CD4-positive, alpha-beta memory T cell (primary cell): ENCODE measurements at places on chromosomes 3 and 15. TPM values are rescaled to one million over a fixed set of nuclear protein-coding genes. Genes with fewer than 3 reads are reported as not detected.

- no peaks in the 10 kb centered on the region for H3K4me1 ChIP-seq
- no peak overlapping the region for H3K27ac ChIP-seq
- no peaks in the 10 kb centered on the region for H3K36me3 ChIP-seq
These were observed 14.4 kb upstream of the TMC3 start for GRCh38 chr15:81388436-81388770.

Gene WNT7A
- 19.3 TPM for total RNA-seq

Gene RHCG
- total RNA-seq, result not detected

Gene IGSF10
- not detected for total RNA-seq

- no peaks in the 10 kb centered on the region for H3K36me3 ChIP-seq
- no peaks in the 10 kb centered on the region for H3K4me1 ChIP-seq
- DNase-seq, result no peak
- H3K27ac ChIP-seq, result no peak overlapping the region
These were observed 30.3 kb upstream of the UTS2B start for GRCh38 chr3:191360620-191361019.

DNA sequence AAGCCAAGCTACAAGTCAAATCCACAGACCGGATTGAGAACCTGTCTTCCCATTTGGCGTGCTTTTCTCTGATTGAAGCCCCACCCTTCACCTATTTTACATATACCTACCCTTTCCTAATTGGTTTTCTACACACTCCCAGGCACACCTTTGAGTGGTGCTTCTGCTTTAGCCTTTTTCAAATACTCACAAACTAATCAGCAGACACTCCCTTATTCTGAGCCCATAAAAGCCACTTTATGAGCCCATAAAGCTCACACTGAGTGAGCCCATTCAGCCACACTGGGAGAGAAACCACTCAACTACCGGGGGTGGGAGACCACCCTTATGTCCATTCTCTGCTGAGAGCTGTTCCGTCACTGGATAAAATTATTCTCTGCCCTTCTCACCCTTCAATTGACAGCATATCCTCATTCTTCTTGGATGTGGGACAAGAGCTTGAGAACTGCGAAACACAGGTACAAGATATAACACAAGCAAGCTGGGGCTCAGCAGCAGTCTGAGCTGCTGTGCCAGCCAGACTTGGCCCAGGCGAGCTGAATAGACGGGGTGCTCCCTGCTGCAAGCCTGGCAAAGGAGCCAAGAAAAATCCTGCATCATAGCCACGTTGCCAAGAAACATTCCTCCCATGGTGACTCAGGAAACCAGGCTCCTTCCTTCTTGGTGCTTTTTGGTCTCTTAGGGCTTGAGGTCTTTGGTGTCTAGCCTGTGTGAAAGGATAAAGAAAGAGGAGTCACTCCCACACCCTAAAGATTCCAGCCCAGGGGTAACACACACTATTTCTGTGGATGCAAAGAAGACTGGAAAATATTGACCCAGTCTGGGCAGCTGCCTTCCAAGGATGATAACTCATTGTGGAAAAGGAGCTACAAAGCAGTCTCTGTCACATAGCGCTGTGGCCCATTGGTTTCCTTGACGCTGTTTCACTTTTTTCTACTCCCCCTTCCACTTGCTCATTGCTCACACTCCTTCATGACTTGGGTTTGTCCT lies 609.7 kb downstream of the MCTP2 start:
- no peak overlapping the region for H3K27ac ChIP-seq
- no peaks in the 10 kb centered on the region for H3K4me1 ChIP-seq
- DNase-seq, result no peak
- H3K36me3 ChIP-seq, result no peaks in the 10 kb centered on the region
- H3K27me3 ChIP-seq, result no peaks in the 10 kb centered on the region
- H3K4me3 ChIP-seq, result no peak overlapping the region

- no peaks in the 10 kb centered on the region for H3K36me3 ChIP-seq
- no peak for DNase-seq
- H3K4me1 ChIP-seq, result no peaks in the 10 kb centered on the region
These were observed 75.3 kb upstream of the CCNL1 start for GRCh38 chr3:157235291-157235690.

DNA sequence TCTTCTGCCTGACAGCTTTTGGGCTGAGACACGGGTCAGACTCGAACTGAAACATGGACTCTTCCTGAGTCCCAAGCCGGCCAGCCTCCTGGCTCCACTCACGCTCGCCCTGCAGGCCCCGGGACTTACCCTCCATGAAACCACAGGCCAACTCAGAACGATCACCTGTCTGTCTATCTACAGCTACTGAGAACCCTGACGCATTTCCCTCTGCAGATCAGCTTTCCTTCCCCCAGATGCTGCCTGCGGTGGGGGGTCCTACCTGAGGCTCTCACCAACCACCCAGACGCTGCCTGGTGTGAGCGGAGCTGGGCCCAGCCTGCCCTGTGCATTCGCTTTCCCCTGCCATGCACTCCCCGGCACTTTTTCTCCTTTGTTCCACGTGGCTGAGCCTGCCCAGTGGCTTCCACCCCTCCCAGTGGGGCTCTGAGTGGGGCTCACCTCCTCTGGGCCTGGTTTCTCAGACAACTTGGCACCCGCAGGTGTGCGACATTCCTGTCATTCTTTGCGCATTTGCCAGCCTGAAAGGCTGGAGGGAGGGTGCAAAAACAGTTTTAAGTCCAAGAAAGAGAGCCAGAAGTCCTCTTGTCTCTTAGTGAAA lies 60.2 kb downstream of the PLXNA1 start:
- DNase-seq, result no peak
- no peaks in the 10 kb centered on the region for H3K36me3 ChIP-seq
- H3K4me1 ChIP-seq, result no peaks in the 10 kb centered on the region
- no peaks in the 10 kb centered on the region for H3K27me3 ChIP-seq
- H3K27ac ChIP-seq, result no peak overlapping the region
- H3K4me3 ChIP-seq, result no peak overlapping the region

GRCh38 chr15:71559098-71559497 lies 251.3 kb upstream of the NR2E3 start:
- H3K36me3 ChIP-seq, result no peaks in the 10 kb centered on the region
- no peaks in the 10 kb centered on the region for H3K27me3 ChIP-seq
- H3K27ac ChIP-seq, result no peak overlapping the region
- no peaks in the 10 kb centered on the region for H3K4me1 ChIP-seq
- H3K4me3 ChIP-seq, result no peak overlapping the region
- no peak for DNase-seq

GRCh38 chr15:71945012-71945411 lies 134.7 kb downstream of the NR2E3 start:
- no peaks in the 10 kb centered on the region for H3K27me3 ChIP-seq
- no peak overlapping the region for H3K4me3 ChIP-seq
- H3K4me1 ChIP-seq, result no peaks in the 10 kb centered on the region
- no peak overlapping the region for H3K27ac ChIP-seq
- DNase-seq, result no peak

DNA sequence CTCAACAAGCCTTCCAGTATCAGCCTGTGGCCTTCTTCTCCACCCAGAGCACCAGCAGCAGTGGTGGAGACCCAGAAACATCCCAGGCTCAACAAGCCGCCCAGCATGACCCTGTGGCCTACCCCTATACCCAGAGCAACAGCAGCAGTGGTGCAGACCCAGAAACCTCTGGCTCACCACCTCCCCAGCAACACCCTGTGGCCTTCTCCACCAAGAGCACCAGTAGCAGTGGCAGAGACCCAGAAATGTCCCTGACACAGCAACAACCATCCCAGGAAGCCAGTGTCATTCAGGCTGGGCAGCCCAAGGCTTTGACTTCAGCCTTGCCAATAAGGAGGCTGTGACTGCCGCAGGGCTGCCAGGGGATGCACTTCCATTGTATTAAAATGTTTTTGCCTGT lies 16.3 kb upstream of the EMC3 start:
- no peak overlapping the region for H3K27ac ChIP-seq
- peaks cover 4% of the 10 kb centered on the region for H3K36me3 ChIP-seq
- H3K4me3 ChIP-seq, result no peak overlapping the region
- DNase-seq, result no peak
- no peaks in the 10 kb centered on the region for H3K27me3 ChIP-seq

Gene NR1I2
- total RNA-seq, result 0.49 TPM

- DNase-seq, result no peak
- no peaks in the 10 kb centered on the region for H3K27me3 ChIP-seq
- H3K27ac ChIP-seq, result no peak overlapping the region
- H3K4me1 ChIP-seq, result no peaks in the 10 kb centered on the region
These were observed 198.9 kb downstream of the AGBL1 start for GRCh38 chr15:86278586-86278985.

GRCh38 chr15:62877276-62877857 lies 165.2 kb upstream of the TPM1 start:
- no peaks in the 10 kb centered on the region for H3K36me3 ChIP-seq
- DNase-seq, result no peak
- H3K27ac ChIP-seq, result no peak overlapping the region
- no peak overlapping the region for H3K4me3 ChIP-seq

DNA sequence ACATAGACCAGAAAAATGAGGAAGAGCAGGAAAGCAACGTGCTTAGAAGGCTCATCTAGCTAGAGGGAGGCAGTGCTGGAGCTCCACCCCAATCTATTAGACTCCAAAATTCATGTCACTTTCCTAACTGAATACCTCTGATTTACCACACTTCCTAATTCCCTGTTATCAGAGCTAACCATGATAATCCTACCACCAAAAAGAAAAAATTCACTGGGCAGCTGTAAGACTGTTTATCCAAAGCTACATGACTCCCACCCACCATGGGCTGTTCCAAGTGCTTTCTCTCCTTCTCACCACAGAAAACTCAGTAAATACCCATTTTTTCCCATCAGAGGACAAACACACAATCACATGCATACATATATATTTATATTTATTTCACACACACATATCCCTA lies 479.5 kb upstream of the WNT5A start:
- H3K4me3 ChIP-seq, result no peak overlapping the region
- no peaks in the 10 kb centered on the region for H3K27me3 ChIP-seq
- H3K4me1 ChIP-seq, result no peaks in the 10 kb centered on the region
- no peak for DNase-seq

- DNase-seq, result no peak
- H3K27me3 ChIP-seq, result no peaks in the 10 kb centered on the region
- H3K4me3 ChIP-seq, result no peak overlapping the region
- no peak overlapping the region for H3K27ac ChIP-seq
- no peaks in the 10 kb centered on the region for H3K4me1 ChIP-seq
These were observed 25.7 kb upstream of the ANO10 start for GRCh38 chr3:43647331-43648166.

GRCh38 chr15:39404767-39405181 lies 176.1 kb upstream of the THBS1 start:
- no peak overlapping the region for H3K4me3 ChIP-seq
- no peaks in the 10 kb centered on the region for H3K4me1 ChIP-seq
- no peaks in the 10 kb centered on the region for H3K36me3 ChIP-seq

- DNase-seq, result no peak
- H3K27me3 ChIP-seq, result peaks cover 4% of the 10 kb centered on the region
- no peaks in the 10 kb centered on the region for H3K36me3 ChIP-seq
- H3K4me3 ChIP-seq, result no peak overlapping the region
These were observed 54.1 kb upstream of the GRIP2 start for GRCh38 chr3:14594234-14594633.

Gene SERINC4
- total RNA-seq, result not detected

Gene BBS4
- 19.1 TPM for total RNA-seq

DNA sequence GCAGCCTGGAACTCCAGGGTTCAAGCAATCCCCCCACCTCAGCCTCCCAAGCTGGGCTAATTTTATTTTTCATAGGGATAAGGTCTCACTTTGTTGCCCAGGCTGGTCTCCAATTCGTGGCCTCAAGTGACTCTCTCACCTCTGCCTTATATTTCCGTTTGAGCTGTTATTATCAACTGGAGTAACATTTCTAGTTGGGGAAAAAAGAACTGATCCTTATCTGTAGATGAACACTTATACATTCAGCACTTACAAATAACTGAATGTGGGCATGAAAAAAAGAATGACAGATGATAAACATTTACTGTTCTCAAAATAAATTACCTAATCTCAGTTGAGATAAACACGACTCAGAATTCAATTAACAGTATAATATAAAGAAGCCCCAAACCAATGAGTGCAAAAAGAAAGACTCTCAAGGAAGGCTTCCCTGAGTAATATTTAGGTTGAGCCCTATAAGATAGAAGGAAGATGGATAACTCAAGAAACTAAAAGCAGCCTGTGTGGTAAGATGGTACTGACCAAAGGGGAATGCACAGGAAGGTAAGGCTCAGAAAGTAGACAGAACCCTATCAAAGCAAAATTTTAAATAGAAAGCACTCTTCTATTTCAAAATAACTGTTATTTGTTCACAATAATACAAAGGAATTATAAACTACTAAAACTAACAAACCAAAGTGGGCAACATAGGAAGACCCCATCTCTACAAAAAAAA lies 11.8 kb downstream of the UBE3A start:
- no peak for DNase-seq
- H3K27me3 ChIP-seq, result no peaks in the 10 kb centered on the region
- H3K27ac ChIP-seq, result no peak overlapping the region
- H3K4me1 ChIP-seq, result peaks cover 76% of the 10 kb centered on the region

Gene OIP5
- total RNA-seq, result 0.52 TPM

Gene MRPS22
- total RNA-seq, result 36.9 TPM

- H3K36me3 ChIP-seq, result no peaks in the 10 kb centered on the region
- no peaks in the 10 kb centered on the region for H3K4me1 ChIP-seq
- DNase-seq, result no peak
- H3K27me3 ChIP-seq, result no peaks in the 10 kb centered on the region
- H3K4me3 ChIP-seq, result no peak overlapping the region
These were observed 101.6 kb upstream of the PRR20G start for GRCh38 chr3:127389420-127389819.

- no peaks in the 10 kb centered on the region for H3K27me3 ChIP-seq
- DNase-seq, result no peak
- H3K4me1 ChIP-seq, result peaks cover 10% of the 10 kb centered on the region
- H3K27ac ChIP-seq, result no peak overlapping the region
- no peak overlapping the region for H3K4me3 ChIP-seq
These were observed 9.1 kb upstream of the CALML4 start for GRCh38 chr15:68213991-68214837.

Gene PLSCR2
- 0.72 TPM for total RNA-seq

Gene POLQ
- 0.35 TPM for total RNA-seq

- no peaks in the 10 kb centered on the region for H3K36me3 ChIP-seq
- no peak overlapping the region for H3K4me3 ChIP-seq
These were observed 381.2 kb downstream of the RSL24D1 start for GRCh38 chr15:54815556-54815955.

DNA sequence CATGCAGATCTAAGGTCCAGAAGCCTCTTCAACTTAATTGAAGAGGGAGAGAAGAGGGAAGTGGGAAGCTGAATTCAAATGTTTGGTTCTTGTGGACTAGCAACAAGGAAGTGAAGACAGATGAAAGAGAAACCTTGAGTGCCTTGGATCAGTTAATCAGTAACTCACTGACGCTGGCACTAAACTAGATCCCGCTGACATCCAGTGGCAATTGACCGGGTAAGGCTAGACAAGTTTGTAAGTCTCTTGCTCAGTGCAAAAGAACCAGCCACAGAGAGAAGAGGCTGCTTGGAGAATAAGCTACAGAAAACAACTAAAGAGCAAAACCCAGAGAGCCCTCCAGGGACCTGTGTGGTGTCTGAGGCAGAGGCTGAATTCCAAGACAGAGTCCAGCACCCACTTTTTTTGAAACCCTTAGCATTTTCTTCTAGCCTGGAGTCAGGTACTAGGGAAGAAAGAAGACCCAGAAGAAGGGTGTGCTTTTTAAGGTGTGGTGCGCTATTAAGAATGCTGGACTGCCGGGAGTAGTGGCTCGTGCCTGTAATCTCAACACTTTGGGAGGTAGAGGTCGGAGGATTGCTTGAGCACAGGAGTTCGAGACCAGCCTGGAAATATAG lies 6.9 kb downstream of the PLCH1 start:
- DNase-seq, result no peak
- H3K36me3 ChIP-seq, result no peaks in the 10 kb centered on the region
- H3K4me3 ChIP-seq, result no peak overlapping the region
- H3K27me3 ChIP-seq, result peaks cover 5% of the 10 kb centered on the region
- H3K4me1 ChIP-seq, result peaks cover under 1% of the 10 kb centered on the region
- no peak overlapping the region for H3K27ac ChIP-seq
